ENCODE measurements at places on chromosomes 5 and 9.

- DNase-seq: no peak
Measured at GRCh38 chr5:133521801-133522200, 90.5 kb downstream of the FSTL4 start.

- no peak for DNase-seq
Measured at GRCh38 chr5:92695123-92696003, 885.7 kb downstream of the NR2F1-AS1 start.

DNA sequence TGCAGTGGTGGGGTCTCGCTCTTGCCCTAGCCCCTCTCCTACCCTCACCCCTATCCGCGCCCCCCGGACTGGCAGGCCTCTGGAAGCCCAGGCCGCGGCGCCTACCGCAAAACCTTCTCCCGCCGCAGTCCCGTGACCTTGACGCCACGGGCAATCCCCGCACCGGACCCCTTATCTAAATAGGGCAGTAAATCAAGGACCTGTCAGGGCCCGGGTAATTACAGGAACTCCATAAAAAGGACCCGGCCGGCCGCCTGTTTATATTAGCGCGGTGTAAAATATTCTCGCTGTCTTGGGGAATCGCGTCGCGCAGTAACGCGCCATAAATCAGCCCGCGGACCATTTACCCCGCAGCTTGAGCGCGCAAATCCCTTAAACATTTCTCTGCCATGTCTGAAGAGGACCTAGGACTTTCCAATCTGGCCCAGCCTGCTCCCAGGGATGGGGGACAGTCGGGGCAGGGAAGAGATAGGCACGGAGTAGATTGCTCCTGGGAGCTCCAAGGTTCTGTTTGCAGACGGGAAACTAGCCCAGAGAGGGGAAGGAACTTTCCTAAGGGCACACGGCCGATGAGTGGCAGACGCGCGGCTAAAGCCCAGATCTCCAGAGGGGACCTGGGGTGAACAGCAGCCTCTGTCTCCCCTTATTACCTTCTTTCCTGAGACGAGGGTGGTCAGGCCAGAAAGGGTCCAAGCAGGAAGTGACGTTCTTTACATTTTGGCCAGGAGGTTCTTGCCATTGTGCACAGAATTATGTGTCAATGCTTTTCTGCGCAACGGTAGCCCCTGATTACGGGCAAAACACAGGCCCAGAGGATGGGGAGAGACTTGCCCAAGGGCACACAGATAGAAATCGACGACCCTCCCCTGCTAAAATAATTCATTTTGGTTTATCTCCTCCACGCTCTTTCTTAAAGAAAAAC, 4.8 kb upstream of the HAND1 start:
- no peak for DNase-seq

DNA sequence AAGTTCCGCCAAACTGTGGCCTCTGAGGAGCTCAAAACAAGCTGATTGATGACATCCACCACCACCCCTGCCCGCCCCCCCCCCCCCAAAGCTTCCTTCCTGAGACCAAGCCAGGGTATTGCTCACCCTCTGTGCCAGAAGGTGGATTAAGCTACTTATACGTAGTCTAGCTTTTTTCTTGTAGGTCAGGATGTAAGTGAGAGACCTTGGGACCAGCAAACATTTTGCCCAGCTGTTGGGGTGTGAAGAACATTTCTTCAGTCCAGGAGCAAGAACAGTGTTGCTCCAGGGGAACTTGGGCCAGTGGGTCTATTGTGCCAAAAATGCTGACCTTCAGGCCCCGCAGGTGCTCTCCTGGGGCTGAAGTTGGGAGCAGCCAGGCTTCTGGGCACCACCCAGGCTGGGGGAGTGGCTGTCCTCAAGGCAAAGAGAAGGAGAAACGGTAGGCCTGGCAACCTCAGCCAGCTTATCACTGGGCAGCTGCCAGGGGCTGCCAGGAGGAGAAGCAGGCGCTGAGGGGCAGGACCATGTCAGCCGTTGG, 18.0 kb downstream of the NEURL1B start:
- no peak for DNase-seq

All from urinary bladder (tissue), 4 donors.